Stimulated activated CD4-positive, alpha-beta T cell treated with anti-CD3 and anti-CD28 coated beads, Interleukin-4, amount 100 ng/mL, for 1 hour (primary cell): ENCODE measurements at places on chromosomes 4 and X.

DNA sequence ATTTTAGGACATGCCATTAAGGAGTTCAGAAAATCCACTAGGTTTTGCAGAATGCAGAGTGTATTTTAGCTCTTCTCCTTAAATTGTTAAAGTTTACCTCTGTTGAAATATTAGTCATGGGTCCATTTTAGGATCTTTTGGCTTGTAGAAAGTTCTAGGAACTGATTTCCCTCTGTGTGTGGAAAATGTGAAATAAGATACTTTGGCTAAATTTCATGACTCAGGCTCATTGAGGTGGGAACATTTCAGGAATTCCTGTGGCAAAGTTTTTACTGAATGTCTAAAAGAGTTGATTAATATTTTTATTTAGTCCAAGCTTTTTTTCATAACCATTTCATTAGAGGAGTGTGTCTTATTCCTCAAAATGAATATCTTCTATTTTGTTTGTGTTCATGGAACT, 7.0 kb downstream of the FHIP1A start:
- no peak for DNase-seq

DNA sequence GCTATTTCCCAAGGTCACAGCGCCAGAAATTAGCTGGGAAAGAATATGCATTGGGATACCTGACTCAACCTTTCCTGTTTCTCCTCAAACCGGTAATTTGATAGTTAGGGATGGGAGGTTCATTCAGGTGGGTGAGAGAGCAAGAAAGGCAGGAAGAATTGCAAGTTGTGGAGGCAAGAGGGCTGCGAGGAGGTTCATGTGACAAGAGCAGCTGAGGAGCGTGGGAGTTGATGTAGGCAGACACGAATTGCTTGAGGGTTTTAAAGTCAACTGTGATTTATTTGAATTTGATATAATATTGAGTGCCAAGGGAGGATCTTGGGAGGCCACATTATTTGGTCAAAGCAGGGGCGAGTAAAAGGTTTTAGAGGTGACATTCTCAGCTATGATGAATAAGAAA, 329.0 kb downstream of the STIM2 start:
- no peak for DNase-seq

GRCh38 chr4:67542076-67542475, 3.2 kb downstream of the CENPC start:
- no peak for DNase-seq

- DNase-seq = no peak
Observed at GRCh38 chr4:142383354-142383753, 462.7 kb downstream of the INPP4B start.

- DNase-seq = no peak
Observed at GRCh38 chr4:157572284-157572683, 351.8 kb downstream of the GRIA2 start.

GRCh38 chrX:23888887-23889501, 18.7 kb downstream of the APOO start:
- DNase-seq = no peak

- DNase-seq = no peak
Observed at GRCh38 chr4:25211721-25212120, 22.1 kb upstream of the PI4K2B start.

- no peak for DNase-seq
Observed at GRCh38 chr4:73734530-73735001, 5.8 kb upstream of the CXCL8 start.

DNA sequence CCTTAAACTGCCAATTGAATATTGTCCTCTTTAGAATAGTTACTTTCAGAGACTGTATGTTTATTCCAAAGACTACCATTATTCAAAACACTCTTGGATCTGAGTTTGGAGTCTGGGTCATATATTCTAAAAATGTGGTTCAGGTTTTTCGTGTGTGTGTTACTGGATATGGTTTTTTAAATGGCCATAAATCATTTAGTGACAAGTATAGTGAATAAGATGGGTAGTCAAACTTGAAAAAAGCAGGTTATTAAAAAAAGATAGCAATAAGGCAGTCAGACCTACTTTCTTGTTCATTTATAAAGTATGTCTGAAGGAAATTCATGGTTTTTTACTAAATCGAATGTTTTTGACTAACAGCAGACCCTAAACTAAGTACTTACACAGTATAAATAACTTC, 59.3 kb downstream of the DCK start:
- DNase-seq = no peak

DNA sequence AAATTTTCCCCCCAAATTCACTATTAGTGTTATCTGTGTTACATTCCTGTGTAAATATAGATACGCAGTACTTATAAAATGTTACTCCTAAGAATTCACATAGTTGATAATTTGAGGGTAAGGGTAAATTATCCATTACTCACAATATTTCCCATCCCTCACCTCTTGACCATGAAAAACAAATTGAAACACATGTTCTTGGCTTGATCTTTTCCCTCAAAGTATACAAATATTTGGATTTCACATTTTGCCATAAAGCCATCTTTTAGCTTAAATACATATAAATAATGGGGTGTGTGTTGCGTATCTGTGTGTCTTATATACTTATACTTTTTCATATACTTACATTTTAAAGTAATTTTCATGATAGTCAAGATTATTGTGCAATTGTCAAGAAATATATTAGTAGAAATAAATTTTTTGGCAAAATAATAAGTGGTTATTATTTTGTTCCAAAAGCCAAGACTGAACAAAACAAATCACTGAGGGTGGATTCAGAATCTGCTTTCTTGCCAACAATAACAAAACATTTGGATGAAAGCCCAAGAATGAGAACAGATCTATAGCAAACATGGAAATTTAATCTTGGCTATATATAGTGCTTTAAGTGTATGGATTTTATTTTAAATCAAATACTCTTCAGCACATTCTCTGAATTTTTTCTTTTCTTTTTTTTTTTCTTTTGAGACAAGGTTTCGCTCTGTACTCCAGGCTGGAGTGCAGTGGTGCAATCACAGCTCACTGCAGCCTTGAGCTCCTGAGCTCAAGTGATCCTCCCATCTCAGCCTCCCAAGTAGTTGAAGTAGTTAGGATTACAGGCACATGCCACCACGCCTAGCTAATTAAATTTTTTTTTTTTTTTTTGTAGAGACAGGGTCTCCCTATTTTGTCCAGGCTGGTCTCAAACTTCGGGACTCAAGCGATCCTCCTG, 48.5 kb upstream of the PRSS48 start:
- DNase-seq = no peak
